ENCODE measurements at places on chromosomes 13 and 19.

DNA sequence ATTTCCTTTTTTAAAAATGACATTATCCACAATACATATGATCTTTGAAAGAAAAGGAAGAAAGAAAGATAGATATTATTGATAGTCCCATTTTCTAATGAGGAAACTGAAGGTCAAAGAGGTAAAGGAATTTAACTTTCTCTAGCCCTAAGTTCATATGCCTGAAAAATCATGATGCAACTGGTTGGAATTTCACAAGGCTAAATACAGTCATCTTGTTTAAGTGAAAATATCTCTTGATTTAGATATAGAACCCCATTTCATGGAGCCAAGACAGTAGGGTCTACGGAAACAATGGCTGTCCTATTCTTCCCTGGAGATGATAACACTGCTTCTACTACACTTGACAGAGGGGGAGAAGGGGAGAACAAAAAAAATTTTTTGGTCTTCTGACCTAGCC, 366.2 kb downstream of the DNAJC15 start:
- DNase-seq = peak; percentile 49

DNA sequence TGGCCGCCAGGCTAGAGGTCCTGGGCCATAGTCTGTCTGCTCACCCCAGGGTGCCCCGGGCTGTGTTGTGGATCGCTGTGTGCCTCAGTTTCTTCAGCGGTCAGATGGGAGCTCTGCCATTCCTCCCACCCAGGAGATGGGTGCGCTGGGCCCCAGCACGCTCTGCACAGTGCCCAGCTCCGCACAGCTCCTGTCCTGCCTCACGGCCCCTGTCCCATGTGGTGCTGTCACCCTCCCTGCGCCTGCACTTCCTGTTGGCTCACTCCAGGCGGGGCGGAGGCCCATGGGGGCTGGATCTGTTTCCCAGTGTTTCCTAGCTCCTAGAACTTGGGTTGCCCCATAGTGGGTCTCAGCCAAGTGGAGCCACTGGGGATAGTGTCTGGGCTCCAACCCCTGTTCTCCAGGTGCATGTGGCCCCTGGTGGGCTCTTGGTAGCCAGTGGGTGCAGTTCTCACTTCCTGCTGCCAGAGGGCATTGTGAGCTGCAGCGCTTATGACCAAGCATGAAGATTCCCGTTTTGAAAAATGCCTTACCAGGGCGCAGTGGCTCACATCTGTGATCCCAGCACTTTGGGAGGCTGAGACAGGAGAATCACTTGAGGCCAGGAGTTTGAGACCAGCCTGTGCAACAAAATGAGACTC, 69.8 kb downstream of the KDM4B start:
- peak; percentile 17 for DNase-seq

DNA sequence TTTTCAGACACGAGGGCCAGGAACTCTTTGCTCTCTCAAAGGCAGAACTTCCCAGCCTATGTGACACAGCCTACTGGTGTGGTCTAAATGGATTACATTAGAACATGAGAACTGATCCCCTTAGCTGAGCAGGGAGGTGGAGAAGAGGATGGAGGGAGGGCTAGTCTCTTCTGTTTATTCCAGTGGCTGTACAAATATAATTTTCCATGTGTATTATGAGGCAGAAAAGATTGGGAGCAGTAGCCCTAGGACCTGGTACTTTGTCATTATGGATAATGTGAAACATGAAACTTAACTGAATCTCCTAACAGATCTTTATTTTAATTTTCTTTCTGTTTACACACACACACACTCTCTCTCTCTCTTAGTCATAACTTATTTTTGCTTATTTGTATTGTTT, 82.1 kb downstream of the WDFY2 start:
- DNase-seq = no peak

GRCh38 chr13:112783978-112784371, 94.1 kb downstream of the ATP11A start:
- DNase-seq = no peak

- no peak for DNase-seq
Measured at GRCh38 chr13:32863596-32863995, 152.6 kb upstream of the KL start.

DNA sequence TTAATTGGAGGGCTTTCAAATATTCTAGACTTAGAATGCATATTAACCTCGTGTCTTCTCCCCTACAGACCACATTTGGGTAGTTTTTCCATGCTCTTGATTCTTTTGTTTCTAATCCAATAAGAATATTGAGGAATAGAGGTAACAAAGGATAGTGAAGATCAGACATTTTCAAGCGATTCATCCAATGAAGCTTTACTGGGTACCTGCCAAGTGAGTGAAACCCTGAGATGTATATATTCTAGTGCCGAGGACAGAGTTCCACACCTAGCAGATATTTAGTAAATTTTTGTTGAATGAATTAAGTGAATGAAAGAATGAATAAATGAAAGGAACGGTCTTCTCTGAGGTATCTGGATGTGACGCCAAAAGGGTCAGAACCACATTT, 442 bp upstream of the RFC3 start:
- DNase-seq = peak; percentile 8

DNA sequence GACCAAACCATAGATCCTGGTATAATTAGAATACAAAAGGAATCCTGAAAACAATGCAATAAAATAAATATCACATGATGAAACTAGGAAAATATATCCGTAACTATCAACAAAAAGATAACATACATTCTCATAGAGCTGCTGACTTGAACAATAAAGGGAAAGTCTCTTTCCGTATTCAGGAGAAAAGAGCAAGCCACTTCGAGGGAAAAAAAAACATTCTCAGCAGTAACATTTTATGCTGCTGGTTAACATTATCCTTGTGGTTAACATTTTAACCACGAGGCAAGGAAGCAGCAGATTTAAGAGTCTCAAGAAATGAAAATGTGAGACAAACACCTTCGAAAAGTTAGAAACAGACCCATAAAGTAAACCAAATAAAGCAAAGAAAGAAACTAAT, 25.8 kb downstream of the NALCN start:
- DNase-seq = no peak

GRCh38 chr19:24101459-24102115, 14.6 kb downstream of the ZNF254 start:
- DNase-seq = no peak

DNA sequence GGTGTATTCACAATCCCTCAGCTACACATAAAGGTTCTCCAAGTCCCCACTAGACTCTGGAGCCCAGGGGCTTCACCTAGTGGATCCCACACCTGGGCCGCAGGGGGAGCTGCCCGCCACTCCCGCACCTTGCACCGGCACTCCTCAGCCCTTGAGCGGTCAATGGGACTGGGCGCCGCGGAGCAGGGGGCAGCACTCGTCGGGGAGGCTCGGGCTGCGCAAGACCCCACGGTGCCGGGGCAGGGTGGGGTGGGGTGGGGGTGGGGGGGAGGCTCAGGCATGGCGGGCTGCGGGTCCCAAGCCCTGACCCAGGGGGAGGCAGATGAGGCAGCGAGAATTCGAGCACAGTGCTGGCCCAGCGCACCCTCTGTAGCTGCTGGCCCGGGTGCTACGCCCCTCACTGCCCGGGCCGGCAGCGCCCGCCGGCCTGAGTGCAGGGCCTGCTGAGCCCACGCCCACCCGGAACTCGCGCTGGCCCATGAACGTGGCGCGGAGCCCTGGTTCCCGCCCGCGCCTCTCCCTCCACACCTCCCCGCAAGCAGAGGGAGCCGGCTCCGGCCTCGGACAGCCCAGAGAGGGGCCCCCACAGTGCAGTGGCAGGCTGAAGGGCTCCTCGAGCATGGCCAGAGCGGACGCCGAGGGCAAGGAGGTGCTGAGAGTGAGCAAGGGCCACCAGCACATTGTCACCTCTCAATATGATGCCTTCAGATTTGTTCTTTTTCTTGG, 121.7 kb downstream of the UGGT2 start:
- no peak for DNase-seq

DNA sequence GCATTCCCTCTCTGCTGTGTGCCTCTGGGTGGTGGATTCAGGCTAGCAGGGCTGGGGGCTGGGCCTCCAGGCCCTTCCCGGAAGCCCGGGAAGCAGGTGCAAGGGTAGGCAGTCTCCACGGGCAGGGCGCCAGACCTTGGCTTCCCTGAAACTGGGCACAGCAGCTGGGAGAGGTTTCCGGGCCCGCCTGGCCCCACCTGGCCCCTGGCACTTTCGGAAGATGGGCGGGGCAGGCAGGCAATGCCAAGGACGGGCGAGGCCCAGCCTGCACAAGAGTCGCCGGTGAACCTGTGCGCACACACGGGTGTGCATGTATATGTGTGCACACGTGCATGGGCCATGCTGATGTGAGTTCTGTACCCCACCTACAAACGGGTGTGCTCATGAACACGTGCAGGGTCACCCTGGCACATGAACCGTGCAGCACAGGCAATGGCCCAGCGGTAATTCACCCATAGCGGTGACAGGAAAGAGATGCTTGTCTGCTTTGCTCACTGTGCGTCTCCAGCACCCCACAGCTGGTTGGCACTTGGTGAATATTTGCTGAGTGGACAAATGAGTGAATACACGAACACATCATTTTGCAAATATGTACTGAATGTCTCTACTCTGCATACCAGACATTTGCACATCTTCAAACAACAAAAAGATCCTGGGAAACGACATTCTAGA, 15.3 kb downstream of the GADD45B start:
- no peak for DNase-seq

GRCh38 chr13:36088001-36088400, 43.2 kb downstream of the DCLK1 start:
- DNase-seq = no peak

GRCh38 chr13:65540175-65540574, 1690.0 kb downstream of the PCDH9 start:
- no peak for DNase-seq
